Central memory CD8-positive, alpha-beta T cell (primary cell): ENCODE measurements at places on chromosomes 4 and X.

GRCh38 chr4:165381821-165382373 is 3.1 kb downstream of the CPE start:
- no peak for DNase-seq

GRCh38 chrX:152950786-152951185 is 43.1 kb downstream of the PNMA5 start:
- DNase-seq = no peak

DNA sequence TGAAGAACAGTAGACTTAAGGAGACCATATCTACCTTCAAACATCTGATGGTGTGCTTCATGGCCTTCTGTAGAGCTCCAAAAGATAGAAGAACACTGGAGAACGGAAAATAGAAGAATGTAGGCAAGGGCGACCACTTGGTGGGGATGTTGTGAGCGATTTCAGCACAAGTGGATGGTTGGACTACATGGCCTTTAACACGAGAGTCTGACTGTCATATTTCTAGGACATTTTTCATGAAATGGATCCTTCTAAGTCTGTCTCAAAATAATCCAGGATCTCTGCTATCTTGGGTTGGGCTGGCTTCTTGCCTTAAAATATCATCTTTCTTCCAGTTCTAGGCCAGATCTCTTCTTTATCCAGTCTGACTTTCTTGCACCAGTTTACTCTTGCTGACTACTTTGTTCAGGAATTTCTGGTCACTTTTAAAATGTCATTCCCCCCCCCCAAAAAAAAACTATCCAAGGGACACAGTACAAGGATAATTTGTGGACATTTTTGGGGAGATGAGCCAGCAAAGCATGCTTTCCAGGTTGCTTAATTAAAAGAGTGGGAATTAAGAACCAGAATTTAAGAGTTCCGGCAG is 1.2 kb upstream of the MID1IP1 start:
- DNase-seq = no peak

DNA sequence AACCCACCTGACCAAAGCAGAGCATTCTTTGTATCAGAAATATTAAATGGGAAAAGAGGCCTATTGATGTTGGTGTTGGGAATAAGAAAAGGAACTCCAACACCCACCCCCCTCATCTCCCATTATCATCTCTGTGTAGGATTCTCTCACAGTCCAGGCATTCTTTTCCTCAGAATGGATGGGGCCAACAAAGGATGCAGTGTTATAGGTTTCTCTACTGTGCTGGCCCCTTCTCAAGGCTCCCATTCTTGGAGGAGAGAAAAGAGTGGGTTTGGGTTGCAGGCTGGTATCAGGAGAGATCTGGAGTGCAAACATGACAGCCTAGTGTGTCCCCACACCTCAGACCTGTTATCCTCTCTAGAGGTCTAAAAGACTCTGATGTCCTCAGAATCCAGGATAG is 59.6 kb downstream of the UGT8 start:
- no peak for DNase-seq

GRCh38 chr4:140426610-140427105 is 790 bp downstream of the CLGN start:
- no peak for DNase-seq

DNA sequence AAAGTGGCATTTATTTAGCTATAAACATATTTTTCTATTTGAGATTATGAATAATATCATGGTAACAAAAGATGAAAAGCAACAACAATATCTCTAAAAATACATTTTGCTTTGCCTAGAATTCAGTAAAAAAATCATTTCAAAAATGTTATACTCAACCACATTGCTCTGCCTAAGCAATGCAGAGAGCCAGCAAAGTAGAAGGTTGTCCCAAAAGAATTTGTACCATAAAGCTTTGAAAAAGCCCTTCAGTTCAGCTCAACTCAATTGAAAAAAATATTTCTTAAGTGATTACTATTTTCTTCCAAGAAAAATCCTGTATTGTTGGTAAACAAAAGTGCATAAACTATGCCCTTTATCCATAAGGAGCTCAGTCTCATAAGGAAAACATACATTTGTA is 301.2 kb upstream of the ARSJ start:
- no peak for DNase-seq

DNA sequence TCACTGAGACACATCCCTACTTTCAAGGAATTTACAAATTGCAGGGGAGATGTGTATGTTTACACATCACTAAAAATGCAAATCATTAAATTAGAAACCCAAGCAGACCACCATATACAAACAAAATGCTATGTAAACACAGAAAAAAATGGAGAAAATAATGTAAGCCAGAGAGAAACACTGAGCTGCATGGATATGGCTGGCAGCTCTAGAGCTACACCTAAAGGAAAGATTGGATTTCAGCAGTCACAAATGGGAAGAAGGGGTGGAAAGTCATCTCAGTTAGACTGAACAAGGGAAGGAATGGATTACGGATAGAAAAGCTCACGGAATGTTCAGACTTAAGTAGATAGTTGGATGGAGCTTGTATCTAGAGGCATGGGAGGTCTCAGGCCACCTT is 186.3 kb downstream of the MOSPD2 start:
- DNase-seq = no peak

DNA sequence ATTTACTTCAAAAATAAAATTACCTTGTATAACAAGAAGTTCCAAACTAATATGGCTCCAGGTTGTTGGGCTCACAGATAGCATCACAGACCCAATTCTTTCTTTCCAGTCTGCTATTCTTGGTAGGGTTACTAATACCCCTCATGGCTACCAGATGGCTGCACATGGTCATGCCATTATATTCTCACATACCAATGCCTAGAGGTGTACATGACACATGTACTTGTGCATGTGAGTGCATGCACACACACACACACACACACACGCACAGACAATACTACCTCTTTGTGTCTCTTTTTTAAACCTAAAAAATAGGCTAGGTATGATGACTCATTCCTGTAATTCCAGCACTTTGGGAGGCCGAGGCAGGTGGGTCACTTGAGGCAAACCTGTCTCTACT is 31.1 kb downstream of the FBXO8 start:
- no peak for DNase-seq

GRCh38 chrX:21875013-21875412 is 19.2 kb downstream of the YY2 start:
- no peak for DNase-seq

DNA sequence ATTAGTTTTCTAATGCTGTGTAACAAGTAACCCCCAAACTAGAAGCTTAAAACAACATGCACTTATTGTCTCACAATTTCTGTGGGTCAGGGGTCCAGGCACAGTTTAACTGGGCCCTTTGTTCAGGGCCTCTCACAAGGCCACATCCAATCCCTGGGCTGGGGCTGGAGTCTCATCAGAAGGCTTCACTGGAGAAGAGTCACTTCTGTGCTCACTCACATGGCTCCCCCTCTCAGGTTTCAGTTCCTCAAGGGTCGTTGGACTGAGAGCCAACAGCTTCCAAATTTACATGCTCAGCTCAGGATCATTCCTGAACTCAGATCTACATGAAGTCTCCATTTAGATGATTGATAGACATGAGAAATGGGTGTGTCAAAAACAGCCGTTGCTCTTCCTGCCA is 77.1 kb downstream of the EVC start:
- no peak for DNase-seq

DNA sequence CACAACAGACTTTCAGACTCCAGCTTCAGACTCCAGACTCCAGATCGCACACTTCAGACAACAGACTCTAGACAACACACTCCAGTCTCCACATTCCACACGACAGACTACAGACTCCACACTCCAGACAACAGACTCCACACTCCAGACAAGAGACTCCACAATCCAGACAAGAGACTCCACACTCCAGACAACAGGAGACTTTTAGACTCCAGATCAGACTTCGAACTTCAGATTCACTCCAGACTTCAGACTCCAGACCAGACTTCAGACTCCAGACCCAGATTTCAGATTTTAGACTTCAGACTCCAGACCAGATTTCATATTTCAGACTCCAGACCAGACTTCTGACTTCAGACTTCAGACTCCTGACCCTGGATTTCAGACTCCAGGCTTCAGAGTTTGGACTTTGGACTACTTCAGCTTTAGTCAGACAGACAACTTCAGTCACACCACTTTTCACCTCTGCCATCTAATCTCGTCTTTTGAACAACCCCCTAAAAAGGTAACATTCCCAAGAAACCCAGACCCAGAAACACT is 29.0 kb upstream of the TLR2 start:
- DNase-seq = no peak

DNA sequence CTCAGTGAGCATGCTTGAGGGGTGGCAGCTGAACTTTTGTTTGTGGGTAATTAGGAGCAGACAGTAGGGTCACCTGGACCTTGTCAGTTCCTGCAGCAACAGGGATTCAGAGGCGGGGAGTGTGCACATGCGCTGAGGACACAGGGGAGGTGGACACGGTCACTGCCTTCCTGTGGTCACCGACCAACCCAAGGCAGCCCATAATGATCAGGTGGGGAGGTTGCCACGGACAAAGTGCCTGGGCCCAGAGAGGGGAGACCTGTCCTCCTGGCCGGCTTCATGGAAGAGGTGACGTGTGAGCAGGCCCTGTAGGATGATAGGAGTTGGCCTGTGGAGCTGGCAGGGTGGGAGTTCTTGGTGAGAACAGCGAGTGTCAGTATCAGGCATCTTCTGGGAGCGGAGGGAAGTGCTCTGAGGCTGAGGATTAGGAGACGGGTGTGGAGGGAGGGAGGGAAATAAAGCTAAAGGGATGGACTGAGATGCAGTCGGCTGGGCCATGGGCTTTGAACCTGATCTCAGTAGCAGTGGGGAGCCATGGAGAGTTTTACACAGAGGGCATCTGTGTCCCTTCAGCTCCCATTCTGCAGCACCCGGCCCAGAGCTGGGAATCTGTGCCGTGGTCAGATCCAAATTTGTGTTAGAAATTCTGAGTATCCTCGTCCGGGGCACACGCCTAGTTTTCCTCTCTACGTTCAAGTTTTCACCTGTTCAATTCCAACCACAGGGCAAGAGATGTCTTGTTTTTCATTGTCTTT is 100.0 kb downstream of the PSAPL1 start:
- DNase-seq = no peak

- DNase-seq = no peak
Measured at GRCh38 chrX:47498411-47498810, 15.4 kb upstream of the ZNF41 start.

DNA sequence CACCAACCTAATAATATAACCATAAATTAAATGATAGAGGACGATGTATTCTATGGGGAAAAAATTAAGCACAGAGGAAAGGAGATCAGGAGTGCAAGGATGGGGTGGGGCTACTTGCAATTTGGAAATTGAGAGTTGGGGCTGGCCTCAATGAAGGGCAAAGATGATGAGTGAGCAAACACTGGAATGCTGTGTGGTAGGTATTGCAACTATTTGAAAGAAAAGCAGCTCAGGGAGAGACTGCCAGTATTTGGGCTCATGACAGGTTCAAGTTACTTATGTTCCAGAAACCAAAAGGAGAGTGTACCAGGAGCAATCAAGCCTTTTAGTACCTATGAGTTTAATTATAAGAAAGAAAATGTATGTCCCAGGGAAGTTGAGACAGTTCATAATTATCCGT is 47.4 kb downstream of the ASIC5 start:
- no peak for DNase-seq

- DNase-seq = no peak
Measured at GRCh38 chr4:82555276-82555675, 6.5 kb downstream of the TMEM150C start.

DNA sequence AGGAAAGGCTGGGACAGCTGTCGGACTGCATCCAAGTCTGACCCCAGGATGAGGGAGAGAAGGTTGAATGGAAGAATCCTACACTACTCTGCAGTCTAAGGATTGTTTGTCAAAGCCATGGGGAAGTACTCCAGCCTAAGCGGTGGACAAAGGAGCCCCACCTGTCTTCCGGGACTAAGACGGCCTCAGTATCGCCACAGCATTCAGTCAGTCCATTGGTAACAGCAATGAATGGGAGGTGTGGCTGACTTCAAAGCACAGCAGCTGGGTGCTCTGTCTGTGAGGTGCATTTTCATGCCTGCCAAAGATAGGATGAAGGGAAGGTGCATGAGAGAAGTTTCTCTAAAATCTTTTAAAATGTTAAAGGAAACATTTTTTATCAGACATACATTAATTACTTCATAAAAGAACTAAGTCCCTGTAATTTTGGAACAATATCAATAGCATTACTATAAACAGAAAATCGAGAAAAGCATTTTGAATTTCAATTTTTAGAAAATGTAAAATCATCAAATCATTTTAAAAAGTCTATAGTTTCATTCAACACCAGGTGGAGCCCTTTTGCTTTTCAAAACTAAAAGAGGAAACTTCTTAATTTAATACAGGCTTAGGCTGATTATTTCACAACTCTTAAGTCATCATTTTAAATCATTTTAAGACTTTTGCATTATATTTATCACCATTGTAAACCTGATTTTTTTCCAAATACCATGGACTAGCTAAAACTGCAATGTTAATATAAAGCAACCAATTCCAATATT is 27.6 kb upstream of the INTU start:
- no peak for DNase-seq

- DNase-seq = no peak
Measured at GRCh38 chrX:2325076-2325784, 175.5 kb downstream of the DHRSX start.

GRCh38 chrX:155893521-155893920 is 12.4 kb downstream of the VAMP7 start:
- DNase-seq = no peak

DNA sequence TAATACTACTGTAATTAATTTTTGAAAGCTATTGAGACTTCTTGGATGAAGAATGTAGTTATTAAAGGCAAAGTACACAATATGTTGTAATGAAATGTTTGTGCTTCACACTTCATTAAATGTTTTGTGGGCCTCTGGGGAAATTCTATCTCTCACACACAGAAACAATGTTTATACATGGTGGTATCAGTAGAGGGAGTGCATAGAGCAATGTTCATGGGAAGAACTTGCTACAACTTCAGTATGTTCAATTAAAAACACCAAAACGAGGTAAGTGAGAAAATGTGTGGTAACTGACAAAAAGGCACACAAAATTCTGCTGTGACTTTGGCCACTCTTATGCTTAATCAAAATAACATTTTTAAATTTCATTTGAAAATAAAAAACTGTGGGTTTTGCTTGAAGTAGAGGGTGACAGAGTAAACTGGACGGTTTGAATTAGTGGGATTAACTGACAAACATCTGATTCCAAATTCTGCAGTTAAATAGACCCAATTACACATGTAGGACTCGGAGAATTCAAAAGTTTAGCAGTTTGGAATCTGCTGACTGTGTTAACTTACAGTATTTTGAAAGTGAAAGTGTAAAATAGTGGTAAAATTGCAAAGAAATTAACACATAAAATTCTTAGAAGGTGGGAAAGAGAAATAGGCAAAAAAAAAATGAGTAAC is 111.4 kb upstream of the TTC29 start:
- DNase-seq = no peak

DNA sequence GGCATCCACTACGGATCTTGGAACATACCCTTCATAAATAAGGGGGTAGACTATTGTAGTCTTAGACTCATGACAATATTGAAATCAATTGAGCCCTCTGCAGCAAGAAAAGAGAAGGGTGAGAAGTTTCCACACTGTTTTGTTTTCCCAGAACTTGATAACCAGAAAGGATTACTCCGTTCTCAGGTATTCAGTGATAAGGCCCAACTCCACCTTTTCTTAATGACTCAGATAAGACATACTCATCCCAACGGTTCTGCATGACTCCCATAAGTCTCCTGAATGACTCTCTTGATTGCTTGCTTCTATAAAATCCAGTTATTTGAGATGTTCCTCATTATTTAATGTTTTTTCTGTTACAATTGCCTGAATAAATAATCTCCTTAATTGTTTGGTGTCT is 111.7 kb downstream of the PABPC4L start:
- no peak for DNase-seq
